Adrenal gland (tissue), 19 donors: ENCODE measurements at places on chromosomes 16 and 17.

DNA sequence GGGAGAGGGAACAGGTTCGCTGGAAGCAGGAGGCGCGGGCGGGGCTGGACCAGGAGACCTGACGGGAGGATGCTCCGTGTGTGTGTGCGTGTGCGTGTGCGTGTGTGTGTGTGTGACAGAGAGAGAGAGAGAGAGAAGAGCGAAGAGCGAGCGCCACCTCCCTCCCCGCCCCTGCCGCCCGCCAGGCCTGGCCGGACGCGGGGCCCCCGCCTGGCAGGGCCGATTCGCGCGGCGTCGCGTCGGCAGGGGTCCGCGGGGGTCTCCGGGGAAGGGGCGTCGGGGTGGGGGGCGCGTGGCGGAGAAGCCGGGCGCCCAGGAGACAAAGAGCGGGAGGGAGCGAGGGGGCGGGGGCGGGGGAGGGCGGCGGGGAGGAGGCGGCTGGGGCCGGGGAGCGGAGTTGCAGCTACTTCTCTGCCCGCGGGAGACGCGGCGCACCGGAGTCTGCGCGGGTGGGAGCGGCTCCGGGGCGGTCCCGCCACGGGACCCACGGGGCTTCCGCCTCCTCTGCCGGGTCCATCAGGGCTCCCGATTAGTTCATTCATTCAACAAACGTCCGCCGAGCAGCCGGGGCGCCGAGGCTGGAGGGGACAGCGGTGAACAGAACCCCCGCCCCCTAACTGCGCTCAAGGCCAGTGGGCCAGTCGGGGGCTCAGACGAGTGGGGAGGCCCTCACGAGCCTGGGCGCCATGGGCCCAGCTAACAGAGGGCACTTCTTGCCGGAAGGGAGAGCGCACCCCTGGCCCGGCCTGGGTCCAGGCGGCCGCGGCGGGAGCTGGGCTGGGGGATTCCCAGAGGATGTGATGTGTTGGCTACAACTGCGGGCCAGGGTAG is at the start of gene SAMD14:
Gene SAMD14 (minus strand): TSS at position 433 of the 831 bp plus-strand sequence. CDS start 5,201 bp downstream, outside the sequence.
- DNase-seq, result peak; percentile 44

GRCh38 chr16:11585460-11586377 is 1.0 kb downstream of the LITAF start:
- DNase-seq, result no peak

DNA sequence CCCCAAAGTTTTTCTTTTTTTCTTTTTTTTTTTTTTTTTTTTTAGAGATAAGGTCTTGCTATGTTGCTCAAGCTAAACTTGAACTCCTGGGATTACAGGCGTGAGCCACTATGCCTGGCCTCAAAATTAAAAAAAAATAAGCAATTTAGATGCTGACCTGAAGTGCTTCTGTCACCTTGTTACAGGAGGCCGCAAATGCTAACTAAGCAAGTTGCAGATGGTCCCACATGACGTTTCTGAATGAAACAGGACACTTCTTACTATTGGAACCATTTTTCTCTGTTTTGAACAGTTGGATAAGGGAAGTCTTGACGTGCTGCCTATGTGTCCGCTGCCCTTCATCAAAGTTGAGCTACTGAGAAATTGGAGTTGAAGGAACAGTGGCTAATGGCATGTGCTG is 8.8 kb downstream of the ANKRD40CL start:
- DNase-seq, result no peak

GRCh38 chr17:53924530-53925455 is 102.1 kb downstream of the KIF2B start:
- DNase-seq, result no peak

DNA sequence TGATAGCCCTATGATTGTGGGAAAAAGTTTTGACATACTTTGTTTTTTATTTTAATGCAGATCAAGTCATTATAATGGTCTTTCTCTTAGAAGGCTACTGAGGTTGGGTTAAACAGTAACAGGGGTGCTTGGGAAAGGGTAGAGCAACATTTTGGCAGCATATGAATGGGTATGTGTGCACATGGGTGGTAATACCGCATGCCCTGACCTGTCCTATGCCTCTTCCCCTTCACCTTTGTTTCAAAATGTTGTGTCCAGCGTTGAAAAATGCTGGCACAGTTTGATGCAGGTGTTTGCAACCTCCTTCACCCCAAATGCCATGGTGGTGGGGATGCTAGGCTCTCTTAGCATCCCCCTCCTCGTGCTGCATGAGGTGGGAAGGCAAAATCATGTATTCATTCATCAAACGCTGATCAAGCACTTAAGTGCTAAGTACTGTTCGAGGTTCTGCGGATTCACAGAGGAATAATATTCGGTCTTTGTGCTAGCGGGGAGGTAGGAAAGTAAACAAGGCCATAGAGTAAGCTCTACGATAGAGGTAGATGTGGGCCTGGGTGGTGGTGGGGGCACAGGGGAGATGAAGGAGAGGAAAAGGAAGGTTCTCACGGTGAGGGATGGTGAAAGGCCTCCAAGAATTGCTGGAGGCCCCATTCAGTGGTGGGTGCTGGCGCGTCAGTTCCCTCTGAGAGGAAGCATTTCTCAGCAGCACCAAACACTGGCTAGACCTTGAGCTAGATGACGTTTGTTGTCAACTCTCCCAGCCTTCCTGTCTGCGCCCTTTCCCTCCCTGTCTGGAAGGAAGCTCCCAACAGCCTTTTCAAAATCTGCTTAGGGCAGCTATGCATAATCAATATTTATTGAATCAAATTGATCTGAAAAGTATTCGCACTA is 13.3 kb upstream of the MARCHF10 start:
- no peak for DNase-seq

DNA sequence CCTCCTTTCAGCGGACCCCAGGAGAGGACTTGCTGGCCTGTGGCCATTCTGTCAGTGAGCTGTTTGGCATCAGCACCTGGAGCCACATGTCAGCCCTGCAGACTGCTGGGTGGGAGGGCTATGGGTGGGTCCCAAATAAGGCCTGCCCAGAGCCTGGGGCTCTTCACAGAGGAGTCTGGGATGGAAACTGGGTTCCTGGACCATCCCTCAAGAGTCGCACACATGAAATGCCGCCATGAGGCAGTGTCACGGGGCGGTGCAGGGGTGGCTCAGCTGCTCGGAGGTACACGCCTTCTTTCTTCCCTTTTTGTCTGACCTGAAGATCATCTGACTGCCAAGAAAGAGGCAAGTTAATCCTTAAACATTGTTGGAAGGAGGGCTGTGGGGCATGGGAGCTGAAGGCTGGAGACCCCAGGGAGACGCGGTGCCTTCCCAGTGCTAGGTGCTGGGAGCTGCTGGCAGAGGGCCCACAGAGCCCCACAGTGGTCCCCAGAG is 14.8 kb downstream of the MPRIP start:
- no peak for DNase-seq

GRCh38 chr16:12063004-12063395 is 86.5 kb downstream of the SNX29 start:
- DNase-seq, result no peak

GRCh38 chr16:309476-309875 is 26.5 kb downstream of the PDIA2 start:
- no peak for DNase-seq

- no peak for DNase-seq
Observed at GRCh38 chr17:9974448-9975381, 69.6 kb upstream of the RCVRN start.

DNA sequence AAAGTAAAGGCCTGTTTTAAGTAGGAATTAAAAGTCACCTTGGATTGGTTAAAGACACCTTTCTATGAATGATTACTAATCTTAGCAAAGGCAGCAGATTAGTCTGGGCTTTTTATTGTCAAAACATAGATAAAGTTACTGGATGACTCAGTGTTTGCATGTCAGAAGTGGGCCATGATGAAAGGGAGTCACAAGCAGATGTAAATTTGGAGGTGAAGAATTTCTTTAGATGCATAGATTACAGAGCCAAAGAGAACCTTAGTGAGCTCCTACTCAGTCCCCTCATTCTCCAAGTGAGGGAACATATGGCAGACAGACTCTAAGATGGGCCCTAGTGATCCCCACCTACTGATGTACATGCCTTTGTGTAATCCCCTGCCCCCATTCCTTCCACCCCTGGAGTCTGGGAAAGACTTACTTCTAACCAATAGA is 124.5 kb downstream of the HS3ST3A1 start:
- no peak for DNase-seq

DNA sequence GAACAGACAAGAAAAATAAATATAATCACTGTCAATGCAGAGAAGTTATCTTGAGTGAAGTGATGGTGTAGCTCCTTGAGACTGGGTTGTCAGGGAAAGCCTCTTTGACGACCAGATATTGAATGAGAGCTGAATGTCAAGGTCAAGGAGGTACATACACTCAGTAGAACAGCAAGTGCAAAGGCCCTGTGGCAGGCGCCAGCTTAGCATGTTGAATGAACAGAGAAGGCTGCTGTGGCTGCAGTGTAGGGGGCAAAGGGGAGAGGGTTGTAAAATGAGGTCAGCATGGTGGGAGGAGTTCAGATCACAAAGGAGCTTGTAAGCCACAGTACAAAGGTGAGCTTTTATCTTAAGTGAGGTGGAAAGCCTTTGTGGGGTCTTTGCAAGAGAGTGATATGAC is 111.5 kb downstream of the ZFHX3 start:
- no peak for DNase-seq

DNA sequence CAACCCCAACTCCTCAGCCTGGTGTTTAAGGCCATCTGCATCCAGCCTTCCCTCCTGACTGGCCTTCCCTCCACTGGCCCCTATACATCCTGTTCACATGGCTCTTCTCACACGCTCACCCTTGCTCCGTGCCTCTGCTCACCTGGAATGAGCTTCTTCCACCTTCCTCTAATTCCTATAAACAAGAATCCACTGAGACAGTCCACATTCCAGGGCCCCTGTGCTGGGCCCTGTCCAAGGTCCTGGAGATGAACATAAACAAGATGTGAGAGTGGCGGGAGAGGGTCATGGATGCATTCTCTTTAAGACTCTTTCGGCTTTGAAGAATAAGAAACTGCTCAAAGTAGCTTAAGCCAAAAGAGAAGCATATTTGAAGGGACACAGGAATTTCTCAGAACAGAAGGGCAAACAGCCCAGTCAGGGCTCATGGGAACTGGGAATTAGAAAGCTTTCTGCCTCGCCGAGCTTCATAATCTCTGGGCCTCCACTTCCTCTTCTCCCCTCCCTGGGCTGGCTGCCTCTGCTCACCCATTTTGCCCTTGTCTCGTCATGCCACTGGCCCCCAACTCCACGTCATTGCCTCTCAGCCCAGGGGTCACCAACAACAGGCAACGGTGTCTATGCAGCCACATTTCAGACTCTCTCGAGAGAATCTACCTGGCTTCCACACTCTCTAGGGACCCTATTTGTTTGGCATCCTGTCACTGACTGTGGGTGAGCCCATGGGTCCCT is 13.5 kb downstream of the SPPL2C start:
- no peak for DNase-seq

DNA sequence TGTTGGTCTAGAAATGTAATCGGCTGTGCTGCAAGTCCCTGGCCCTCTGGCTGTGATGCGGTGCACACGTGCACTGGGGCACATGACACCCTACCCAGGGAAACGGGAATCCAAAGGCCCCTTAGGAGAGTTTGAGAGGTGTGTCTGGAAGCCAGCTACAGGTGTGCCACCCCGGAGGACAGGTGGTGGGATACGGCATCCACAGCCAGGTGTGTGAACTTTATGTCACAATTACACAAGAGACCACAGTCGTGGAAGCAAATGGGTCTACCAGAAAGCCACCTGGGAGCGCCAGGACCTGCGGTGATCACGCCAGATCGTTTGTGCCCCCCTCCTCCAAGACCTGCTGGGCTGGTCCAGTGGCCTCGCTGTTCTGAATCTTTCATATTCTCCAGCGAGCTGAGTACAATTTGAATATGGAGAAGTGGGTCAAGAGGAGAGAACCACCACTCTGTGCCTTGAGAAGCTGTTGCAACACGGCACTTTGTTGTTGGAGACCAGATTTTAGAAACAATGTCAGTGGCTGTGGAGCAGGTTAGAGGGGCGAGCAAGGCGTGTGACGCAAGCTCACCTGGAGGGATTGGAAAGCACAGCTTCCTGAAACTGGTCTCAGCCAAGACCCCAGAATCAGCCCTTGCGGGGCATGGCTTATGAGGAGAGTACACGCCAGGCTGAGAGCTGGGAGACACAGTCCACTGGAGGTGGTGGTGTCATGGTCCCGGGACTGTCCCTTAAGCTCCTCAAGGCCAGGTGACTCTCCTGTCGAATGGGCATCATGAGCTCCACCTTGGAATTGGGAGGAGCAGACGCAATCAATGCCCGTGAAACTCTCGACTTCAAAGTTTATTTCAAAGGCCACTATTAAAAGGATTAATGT is 37.4 kb downstream of the COX4I1 start:
- no peak for DNase-seq

- no peak for DNase-seq
Observed at GRCh38 chr17:42341568-42341967, 46.7 kb downstream of the STAT3 start.

GRCh38 chr16:85564277-85565051 is 48.7 kb upstream of the GSE1 start:
- DNase-seq, result no peak

DNA sequence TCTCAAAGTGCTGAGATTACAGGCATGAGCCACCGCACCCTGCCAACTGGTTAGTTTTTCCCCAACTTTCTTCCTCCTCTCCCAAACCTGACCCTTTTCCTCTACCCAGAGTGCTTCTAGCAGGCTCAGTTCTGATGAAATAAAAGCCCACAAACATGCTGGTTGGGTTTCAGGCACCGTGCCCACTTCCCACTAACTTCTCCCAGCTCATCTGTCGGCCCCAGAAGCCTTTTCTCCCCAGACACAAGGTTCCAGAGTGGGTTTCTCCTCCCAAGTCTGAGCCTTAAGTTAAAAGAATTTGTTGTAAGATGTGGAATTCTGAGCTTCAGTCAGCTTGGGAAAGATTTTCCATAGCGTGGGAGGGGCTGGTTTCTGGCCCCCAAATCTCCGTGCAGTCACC is 11.5 kb upstream of the SCN4A start:
- no peak for DNase-seq

- no peak for DNase-seq
Observed at GRCh38 chr16:8855051-8855786, 13.6 kb downstream of the CARHSP1 start.

DNA sequence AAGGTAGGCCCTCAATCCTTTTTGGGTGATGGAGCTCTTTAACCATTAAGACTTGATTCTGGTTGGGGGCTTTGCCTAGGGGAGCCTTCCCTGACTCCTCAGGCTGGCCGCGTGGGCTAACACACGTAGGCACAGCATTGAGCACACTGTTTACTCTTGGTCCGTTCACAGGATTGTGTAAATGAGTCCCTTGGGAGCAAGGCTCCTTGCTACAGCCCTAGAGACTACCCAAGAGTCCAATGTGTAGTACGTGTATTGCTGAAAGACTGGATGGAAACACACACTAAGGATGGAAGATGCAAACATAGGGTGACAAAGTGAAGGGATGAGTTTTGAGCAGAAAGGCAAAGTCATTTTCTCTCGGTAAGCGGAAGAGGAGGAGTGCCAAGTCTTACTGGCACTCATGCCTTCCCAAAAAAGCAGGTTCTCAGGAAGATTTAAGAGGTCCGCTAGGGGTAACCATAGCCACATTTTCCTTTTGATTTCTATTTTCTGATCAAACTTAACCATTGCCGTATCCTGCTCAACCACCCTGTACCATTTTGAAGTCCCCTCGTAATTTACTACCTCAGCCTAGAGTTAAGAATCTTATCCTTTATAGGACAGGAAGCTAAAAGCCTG is 911 bp upstream of the ITGA2B start:
- DNase-seq, result peak; percentile 3
